ENCODE measurements at places on chromosomes 2 and 18.

GRCh38 chr2:44691174-44691785 is 250.2 kb upstream of the SIX3 start:
- DNase-seq: no peak

- DNase-seq: no peak
Measured at GRCh38 chr2:238897122-238897880, 49.4 kb downstream of the TWIST2 start.

DNA sequence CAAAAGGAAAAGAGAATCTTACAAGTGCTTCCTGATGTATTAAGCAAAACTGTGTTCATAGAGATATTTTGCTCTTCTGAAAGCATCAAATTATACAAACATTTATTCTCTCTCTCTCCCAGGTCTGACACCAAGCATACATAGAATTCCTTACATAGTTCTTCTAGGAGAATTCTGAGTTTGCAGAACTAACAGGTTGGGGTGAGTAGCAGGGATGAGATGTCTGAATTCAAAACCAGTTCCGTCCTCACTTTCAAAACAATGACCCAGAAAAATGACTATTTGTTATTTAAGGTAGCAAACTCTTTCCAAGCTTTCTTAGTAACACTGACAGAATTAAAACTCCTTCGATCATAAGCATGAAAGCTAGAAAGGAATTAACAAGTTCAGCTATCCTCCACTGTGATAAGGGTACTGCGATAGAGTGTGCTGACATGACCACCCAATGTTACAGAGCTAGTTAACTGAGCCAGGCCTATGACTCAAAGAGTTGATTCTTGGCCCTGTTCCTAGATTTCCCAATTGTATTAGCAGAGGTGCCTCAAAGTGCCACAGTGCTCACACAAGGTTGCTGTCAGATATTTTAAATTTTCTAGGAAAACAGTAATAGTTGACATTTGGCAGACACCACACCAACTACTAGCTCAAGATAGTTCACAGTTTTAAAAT is 85.8 kb upstream of the SETBP1 start:
- peak; percentile 51 for DNase-seq

GRCh38 chr18:50636366-50637057 is 76.6 kb downstream of the MAPK4 start:
- no peak for DNase-seq

- no peak for DNase-seq
Measured at GRCh38 chr18:74930616-74931015, 278.3 kb downstream of the PTGR3 start.

GRCh38 chr2:104286841-104287240 is 567.1 kb upstream of the POU3F3 start:
- no peak for DNase-seq

DNA sequence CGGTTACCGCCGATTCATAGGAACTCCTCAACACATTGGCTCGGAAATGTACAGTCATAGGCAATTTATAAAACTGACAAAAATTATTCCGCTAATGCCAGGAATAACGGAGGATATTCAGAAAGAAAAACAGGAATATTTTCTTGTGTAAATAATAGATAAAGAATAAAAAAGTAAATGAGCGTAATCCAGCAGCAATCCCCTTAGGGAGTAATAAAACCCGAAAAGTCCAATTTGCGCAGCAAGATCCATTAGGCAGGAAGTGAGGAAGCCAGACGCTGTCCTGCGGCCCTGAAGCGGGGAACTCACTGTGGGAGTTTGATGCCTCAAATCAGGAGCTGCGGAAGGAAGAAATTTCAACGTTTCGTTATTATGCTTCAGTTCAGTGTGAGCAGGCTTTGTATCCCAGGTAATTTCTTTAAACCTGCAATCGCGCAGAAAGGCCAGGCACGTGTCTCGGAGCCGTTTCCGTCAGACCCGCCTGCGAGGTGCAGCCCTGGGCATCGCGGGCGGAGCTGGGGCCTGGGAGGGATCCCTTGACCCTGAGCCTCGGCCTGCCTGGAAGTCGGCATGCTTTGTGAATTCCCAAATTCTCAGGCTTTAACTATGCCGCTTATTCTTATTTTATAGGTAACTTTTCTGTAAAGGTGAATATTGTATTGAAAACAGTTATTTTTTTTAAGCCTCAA is 180.9 kb upstream of the ALKAL2 start:
- DNase-seq: no peak

GRCh38 chr2:23425885-23426262 is 40.9 kb downstream of the KLHL29 start:
- DNase-seq: no peak

DNA sequence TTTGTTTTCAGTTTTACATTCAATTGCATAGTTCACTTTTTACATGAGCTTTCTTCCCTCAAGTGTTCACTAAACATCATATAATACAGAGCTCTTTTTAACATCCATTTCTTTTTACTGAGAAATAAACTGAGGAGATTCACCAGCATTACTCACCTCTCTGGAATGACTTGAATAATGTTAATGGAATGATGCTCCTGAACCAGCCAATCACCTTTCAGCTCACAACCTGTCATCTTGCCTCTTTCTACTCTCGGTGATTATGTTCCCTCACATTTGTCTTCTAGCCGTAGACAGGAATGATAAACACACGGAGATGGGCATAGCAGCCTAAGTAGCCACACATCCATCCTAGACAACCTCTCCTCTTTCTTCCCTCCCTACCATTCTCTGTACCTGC is 301.7 kb downstream of the PAX3 start:
- DNase-seq: peak; percentile 49

GRCh38 chr2:70995426-70995729 is 705 bp upstream of the TEX261 start:
- no peak for DNase-seq

- DNase-seq: no peak
Measured at GRCh38 chr2:173043897-173044519, 31.6 kb upstream of the MAP3K20 start.

DNA sequence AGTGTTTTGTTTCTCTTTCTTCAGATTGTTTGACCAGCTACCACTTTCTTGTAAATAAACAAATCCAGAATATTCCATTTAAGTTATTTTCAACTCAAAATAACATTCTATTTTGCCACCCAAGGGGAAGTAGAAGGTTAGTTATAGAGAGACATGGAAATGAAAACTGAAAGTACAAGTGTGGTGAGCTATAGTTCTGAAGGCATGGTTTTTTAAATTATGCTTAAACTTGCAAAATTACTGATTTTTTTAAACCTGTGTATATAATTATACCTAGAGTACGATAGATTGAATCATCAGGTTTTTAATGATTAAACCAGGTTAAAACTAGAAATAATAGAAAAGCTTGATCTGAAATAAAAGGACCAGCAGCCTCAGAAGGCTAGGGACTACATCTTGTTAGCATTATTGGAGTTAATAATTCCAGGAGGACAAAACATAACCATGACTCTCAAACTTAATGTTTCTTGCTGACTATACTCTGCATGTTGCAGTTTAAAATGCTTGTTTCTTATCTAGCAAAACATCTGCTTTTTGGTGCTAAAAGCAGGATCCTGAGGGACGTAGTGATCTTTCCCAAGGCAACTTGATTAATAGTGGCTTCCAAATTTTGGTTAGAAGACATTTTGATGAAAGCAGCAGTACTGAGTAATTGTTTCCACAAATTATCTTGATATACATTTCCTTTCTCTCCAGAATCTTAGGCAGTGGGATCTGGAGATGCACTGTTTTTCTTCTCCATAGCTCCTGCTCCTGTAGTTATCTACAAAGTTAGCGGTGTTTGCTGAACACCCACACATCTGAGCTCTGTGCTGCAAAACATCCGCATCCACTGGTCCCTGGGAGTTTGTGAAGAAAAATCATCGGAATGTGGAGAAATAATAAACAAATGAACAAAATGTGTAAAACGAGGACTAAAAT is 327.2 kb upstream of the PKDCC start:
- DNase-seq: no peak

DNA sequence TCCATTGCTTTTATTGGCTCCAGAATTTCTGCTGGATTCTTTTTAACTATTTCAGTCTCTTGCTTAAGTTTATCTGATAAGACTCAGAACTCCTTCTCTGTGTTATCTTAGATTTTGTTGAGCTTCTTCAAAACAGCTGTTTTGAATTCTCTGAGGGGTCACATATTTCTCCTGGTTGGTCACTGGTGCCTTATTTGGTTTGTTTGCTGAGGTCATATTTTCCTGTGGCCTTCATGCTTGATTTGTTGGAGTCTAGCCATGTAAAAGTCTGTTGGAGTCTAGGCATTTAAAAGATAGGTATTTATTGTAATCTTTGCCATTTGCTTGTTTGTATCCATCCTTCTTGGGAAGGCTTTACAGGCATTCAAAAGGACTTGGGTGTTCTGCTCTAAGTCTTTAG is 398.7 kb downstream of the DSEL start:
- DNase-seq: no peak

- no peak for DNase-seq
Measured at GRCh38 chr2:43027097-43027873, 199.1 kb downstream of the ZFP36L2 start.

DNA sequence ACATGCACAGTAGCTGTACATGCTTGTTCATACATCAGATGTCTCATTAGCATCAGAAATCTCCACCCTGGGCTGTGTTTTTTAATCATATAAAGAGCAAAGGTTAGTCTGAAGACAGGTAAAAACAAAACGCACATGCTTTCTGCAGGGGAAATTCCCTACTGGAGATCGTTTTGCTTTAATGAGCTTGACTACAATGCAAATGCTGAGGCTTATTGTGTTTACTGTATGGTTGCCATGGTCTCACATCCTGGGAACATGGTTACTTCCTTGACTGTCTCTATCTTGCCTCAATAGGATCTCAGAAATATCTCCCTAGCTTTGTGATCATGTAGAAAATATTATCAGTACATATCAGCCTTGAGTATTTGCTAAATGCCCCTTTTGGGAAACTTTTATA is 336.5 kb upstream of the TFPI start:
- no peak for DNase-seq

DNA sequence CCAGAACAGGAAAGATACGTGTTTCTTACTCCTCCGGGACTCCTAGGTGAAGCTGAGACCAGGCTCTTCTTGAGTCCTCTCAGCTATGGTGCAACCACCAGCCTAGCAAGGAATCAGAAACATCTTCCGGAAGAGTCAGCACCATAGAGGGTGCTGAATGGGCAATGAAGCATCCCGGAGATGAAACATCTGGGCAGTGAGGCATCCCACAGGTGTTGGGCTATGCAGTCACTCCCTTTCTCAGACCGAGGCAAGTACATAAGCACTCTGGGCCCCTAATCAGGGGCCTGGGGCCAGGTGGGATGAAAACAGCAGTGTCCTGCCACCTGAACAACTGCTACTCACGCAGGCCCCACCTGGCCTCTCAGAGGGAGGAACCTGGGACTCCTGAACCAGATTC is 1.4 kb upstream of the CAPN10 start:
- DNase-seq: no peak

GRCh38 chr2:236605345-236605734 is 35.7 kb downstream of the ACKR3 start:
- no peak for DNase-seq

- DNase-seq: no peak
Measured at GRCh38 chr2:197425550-197425949, 9.3 kb downstream of the SF3B1 start.

- DNase-seq: no peak
Measured at GRCh38 chr2:486371-486770, 190.8 kb downstream of the TMEM18 start.

DNA sequence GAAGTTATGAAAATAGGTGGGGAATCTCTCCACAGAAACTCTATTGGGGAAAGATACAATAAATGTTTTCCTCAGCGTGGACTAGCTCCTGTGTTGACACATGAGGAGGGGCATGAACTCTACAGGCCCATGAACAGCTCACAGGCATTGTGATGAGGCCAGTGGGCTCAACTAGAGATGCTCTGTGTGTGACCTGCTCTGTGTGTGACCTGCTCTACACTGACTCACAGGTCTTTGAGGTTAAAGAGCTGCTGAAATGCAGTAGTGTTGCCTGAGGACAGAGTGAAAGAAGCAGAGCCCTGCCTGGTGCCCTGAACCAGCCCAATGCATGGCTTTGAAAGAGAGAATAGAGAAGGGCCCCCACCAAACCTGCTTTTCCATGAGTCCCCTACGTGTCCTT is 117.6 kb downstream of the MCFD2 start:
- DNase-seq: no peak

DNA sequence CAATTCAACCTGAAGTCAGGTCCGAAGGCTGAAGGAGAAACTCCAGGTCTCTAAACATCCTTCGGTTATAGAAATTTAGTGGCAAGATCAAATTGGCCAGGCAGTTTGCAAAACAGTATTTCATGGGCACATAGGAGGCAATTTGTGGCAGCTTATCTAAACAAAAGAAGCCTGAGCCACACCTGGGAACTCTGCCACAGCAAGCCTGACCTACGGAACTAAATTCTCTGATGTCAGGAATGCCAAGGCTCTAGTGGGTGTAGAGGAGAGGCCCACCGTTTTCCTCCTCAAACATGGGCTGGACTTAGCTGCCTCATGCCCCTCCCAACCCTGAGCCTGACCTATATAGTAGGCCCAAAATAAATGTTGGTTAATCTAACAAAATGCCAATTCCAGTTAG is 16.0 kb downstream of the SATB2 start:
- DNase-seq: no peak

DNA sequence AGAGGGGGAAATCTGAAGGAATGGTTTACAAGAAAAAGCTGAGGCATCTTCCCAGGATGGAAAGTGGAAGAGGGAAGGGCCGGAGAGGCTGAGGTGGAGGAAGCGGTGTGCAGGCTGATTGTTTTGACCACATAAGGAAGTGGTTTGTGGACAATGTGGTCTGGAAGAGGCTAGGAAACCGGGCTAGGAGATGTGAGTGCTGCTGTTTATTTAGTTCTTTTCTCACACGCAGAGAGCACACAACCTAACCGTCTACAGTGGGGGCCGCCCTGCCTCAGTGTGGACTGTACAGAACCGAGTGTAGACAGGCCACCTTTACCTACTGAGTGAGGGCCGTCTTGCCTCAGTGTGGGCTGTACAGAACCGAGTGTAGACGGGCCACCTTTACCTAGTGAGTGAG is 251.7 kb upstream of the PXDN start:
- DNase-seq: no peak

DNA sequence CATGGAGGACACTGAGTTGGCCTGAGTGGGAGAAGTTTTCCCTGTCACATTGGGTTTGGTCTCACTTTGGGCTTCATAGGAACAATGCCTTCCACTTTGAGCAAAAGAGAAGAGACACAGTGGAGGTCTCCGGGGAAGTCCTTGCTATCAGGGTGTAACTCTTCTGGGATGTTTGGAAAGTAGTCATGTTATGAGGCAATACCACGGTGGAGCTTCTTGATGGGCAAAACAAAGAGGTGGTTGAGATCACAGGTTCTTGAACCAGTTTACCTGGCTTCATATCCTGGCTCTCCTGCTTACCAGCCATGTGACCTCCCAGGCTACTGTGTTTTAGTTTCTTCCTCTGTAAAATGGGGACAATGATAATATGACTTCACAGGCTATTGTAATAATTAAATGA is 478.6 kb downstream of the SLC4A3 start:
- no peak for DNase-seq
